Motor neuron (in vitro differentiated cells): ENCODE measurements at places on chromosomes 1 and 21.

DNA sequence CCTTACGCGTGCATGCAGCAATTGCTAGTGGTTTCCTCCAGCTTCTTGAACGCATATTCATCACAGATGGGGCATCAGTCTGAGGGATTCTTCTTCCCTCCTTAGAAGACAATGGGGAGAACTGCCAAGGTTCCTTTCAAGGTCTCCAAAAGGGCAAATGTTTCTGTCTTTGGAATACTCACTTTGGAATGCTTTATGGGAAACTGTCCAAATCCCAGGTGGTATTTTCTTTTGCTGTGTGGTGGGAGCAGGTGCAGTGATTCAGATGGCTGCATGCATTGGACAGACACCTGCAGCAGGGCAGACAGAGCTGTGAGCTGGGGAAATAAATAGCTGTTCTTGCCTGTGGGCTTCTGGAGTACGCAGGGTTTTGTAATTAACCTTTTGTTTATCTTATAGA, 40.5 kb downstream of the URB2 start:
- no peak for ATAC-seq

DNA sequence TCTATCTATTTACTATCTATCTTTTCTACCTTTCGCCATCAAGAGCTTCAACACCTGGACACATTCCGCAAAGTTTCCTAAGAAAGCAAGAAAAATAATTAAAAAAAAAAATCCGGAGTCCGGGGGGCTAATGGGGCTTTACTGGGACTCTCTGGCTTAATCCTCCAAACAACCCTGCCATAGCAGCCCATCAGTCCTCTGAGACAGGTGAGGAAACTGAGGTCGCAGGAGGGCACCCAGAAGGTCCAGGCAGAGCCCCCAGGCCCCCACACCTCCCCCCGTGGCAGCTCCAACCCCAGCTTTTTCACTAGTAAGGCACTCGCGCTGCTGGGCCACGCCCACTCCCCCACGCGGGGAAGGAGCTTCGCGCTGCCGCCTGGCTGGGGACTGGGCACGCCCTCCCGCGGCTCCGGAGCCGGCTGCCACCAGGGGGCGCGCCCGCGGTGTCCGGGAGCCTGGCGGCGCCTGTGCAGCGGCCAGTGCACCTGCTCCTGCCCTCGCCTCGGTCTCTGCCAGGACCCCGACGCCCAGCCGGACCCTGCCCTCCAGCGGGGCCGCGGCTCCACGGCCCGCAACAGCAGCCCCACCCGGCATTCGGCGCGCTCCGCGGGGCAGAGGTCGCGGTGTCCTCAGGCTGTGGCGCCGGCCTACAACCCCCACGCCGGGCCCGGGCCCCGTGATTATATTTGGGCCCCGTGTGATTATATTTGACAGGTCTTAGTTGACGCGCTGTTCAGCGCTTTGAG, 54.1 kb upstream of the SAMD11 start:
- ATAC-seq, result peak; percentile 96

DNA sequence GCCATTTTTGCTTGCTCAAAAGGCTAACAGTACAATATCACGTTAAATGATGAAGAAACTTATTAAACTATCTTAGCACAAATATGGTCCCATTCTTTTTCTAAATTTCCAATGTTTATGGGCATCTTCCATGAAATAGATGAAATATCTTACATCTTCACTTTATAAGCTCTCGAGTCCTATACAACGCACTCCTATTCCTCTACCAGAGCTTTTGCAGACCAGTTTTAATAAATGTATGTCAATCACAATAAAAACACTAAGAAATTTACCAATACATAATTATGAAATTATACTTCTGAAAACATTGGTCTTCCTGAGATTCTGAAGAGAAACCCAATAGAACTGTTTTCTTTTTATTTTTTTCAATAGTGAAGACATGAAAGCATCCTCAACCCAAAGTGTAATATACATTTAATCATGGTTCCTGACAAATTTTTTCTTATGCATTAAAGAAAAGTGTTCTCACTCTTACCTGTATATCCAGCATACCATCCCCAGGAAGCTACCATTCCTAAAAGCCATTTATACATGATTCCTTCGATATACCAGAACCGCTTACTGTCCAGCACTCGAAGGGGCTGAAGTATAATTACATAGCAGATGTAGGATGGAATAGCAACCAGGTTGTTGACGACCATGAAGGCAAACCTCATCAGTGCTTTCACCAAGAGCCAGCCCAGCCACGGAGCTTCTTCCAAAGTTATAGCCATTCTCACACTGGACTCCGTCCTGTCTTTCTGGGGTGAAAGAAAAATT, 1.8 kb downstream of the LPGAT1 start:
- peak; percentile 1 for ATAC-seq

GRCh38 chr1:235181561-235182245, 20.7 kb upstream of the RBM34 start:
- ATAC-seq, result no peak

DNA sequence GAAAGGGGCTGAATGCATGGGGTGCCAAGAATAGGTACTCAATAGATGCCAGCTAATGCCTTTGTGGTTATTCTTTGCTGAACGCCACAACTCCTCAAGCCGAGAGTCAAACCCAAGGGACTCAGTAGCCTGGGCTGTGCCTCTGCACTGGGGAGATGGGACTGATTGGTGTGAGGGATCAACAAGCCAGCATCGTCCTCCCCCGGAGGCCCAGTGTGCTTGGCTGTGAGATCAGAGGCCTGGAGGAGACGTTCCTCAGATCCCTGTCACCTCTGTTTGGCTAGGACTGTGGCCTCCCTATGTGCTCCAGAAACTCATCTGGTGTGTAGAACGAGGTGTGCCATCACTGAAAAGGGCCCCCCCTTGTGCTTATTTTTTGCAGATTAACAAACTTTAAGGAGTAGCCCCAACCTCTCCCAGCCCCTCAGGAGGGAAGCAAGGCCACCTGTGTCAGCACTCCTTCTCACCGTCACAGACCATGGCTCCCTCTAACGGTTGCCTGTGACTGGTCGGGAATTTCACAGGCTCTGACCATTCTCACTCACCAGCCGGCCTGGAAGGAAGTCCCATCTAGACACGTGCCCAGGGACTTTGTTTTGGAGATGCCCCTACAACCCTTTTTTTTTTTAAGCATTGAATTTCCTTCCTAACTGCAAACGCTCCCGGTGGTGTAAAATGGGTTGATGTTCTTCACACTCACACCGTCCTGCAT, 194.0 kb upstream of the VAMP3 start:
- ATAC-seq, result no peak

- no peak for ATAC-seq
Observed at GRCh38 chr21:33238565-33239255, 9.0 kb downstream of the IFNAR2 start.

DNA sequence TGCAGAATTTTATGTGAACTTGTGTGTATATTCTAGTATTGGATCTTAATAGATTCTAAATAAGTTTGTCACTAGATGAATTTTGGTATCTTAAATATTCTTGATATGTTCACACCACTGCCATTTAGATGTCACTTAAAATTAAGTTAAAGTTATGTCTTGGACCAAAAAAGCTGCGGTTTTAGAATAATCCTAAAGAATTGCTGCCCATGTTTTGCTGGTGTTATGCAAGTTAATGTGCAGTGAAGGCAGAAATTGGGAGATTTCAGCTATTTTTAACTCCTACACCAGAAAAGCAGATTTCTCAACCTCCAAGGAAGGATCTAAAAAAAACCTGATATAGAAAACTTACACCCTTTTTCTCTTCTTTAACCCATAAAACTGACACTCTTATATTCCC, 757 bp downstream of the ACADM start:
- ATAC-seq, result no peak

DNA sequence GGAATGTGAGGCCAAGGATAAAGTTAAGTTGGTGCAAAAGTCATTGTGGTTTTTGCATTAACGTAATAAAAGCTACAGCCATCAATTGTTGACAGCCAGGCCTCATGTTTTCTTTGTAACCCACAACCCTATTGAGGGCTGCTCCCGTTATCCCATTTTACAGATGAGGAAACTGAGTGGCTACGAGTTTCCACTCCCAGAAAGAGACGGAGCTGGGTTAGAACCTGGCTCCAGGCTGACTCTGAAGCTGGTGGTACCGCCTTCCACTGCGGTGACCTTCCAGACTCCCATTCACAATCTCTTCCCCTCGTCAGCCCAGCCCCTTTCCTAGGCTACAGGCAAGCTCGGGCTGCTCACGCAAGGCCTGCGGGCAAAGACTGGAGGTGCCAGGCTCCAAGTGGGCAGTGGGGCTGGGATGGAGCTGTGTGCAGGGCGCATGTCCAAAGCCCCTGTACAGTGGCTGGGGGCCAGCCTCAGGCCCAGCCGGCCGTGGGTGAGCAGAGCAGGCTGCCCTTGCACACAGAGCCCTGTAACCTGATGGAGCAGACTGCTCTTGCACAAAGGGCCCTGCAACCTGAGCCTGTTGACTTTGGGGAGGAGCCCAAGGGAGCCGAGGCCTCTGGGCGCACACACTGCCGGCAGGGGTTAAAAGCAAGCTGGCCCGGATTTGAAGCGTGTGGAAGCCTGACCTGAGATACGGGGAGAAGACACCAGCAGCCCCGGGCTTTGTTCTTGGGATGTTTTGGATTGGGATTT, 97.4 kb upstream of the TMPRSS2 start:
- no peak for ATAC-seq
